ENCODE measurements at places on chromosomes 2 and 18.

- no peak for DNase-seq
These were observed 43.9 kb downstream of the KDM3A start for GRCh38 chr2:86485103-86485502.

DNA sequence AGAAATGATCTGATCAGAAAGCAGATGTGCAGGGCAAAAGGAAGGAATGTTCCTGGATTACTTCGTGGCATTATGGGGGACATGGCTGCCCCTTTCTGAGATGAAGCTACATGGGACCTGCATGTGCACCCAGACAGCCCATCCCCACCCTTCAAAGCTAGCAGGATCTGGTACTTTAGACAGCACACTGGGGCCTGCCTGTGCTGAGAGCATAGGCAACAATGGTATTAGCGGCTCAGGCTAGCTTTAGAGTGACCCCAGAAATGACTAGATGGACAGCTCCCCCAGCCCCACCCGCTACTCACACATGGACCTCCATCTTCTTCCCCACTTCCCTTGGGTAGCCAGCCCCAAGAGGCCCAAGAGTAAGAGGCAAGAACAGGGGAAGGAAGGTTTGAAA is 61.5 kb upstream of the NFE2L2 start:
- no peak for DNase-seq

- DNase-seq: no peak
These were observed 198.3 kb downstream of the LDLRAD4 start for GRCh38 chr18:13416848-13417247.

DNA sequence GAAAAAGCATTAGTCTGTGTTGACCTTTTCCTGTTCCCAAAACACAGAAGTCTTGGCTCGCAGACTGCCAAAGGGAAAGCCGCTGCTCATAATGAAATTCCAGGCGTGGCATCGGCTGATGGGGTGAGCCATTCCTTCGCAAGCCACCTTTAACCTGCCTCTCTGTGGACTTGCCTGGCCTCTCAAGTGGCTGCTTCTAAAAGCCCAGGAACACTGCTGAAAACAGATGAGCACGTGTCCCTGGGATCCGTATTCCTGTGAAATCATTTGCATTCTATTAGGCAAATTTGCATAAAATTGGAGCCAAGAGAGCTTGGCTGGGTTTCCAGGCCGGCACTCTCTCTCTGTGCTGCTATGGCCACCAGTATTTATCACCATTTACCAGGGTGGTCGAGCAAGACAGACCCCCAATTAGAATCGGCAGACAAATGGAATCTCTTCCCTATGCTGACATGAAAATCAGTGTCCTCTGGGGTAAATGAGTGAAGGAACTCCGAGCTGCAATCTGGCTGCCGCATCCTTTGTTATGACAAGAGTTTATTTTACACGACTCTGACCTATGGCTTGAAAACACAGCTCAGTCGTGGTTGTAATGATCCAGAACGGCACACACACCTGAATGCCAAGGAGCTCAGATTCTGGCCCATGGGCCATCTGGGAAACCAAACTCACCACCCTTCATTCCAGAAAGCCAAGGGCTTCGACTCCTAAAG is 21.7 kb downstream of the BCL2 start:
- no peak for DNase-seq

DNA sequence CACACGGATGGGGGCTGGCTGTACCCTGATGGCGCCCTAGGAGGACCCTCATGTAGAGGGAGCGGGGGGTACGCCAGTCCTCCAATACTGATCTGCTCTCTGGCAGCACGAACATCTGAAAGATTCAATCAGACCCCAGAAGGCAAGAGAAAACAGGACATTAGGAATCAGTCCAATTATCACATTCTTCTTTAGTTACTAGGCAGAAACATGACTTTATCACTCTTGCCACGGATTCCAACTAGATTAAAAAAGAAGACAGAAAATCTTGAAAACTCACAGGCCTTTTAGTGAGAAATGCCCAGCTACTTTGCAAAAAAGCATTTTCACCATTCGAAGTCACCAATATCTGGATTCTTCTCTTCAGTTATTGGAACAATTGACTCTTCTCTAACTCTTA is 68.4 kb downstream of the ID2 start:
- DNase-seq: no peak

GRCh38 chr2:239006622-239007285 is 158.9 kb downstream of the TWIST2 start:
- no peak for DNase-seq

DNA sequence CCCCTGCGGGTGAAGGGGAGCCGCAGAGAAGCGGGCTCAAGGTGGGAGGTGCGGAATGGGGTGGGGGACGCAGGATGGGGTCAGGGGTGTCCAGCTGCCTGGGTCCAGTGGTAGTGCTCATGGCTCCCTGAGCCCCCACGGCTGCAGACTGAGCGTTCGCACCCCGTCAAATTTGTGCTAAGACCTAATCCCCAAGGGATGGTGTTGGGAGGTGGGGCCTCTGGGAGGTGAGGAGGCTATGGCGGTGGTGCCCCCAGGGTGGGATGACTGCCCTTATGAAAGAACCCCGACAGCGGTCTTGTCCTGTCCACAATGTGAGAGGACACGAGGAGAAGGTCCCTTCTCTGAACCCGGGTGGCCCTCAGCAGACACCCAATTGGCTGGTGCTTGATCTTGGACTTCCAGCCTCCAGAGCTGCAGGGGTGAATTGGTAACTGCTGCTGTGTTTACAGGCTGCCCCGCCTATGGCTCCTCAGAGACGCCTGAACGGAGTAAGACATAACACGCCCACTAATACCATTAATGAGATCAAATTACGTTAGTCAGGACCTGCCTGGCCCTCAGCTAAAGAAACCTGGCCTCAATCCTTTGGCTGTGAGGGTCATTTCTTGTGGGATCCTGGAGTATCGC is 42.6 kb downstream of the PXDN start:
- no peak for DNase-seq

All from NCI-H446 treated with DMSO at 0.1 percent for 48 hours (cell line).